Smooth muscle cell of trachea (primary cell): ENCODE measurements at places on chromosomes 2 and 18. TPM values are rescaled to one million over a fixed set of nuclear protein-coding genes. Genes with fewer than 3 reads are reported as not detected.

Gene SPDYA
- 1.2 and 2.3 TPM in 2 replicates for total RNA-seq

Gene CNRIP1
- total RNA-seq = 23.0 and 28.1 TPM in 2 replicates

Gene CCDC68
- total RNA-seq = 2.6 and 4.6 TPM in 2 replicates

Gene HOXD12
- total RNA-seq = not detected in 2 replicates

Gene TFCP2L1
- under 0.01 TPM in 1 of 2 replicates, not detected in the other for total RNA-seq

Gene TNP1
- not detected in 2 replicates for total RNA-seq

Gene CLEC4F
- not detected in 2 replicates for total RNA-seq

Gene ST8SIA3
- total RNA-seq = not detected in 2 replicates

Gene TUBA3E
- total RNA-seq = not detected in 2 replicates

Gene CNTNAP5
- not detected in 2 replicates for total RNA-seq

Gene SERPINB13
- total RNA-seq = not detected in 2 replicates

Gene RAB6C
- not detected in 2 replicates for total RNA-seq

Gene POMC
- 0.66 and 3.8 TPM in 2 replicates for total RNA-seq

Gene FAM161A
- total RNA-seq = 1.3 and 2.8 TPM in 2 replicates

Gene RNU2-63P
- total RNA-seq = not detected in 2 replicates

Gene CYP26B1
- total RNA-seq = under 0.01 and 0.50 TPM in 2 replicates

Gene NCKAP5
- total RNA-seq = 1.8 and 3.5 TPM in 2 replicates

Gene NRP2
- 12.2 and 18.5 TPM in 2 replicates for total RNA-seq

Gene UGT1A8
- not detected in 2 replicates for total RNA-seq

Gene CHRND
- not detected in 2 replicates for total RNA-seq

Gene C2orf15
- total RNA-seq = not detected in 2 replicates

Gene DCDC2C
- not detected in 2 replicates for total RNA-seq

Gene APLF
- 3.8 and 5.8 TPM in 2 replicates for total RNA-seq

Gene NYAP2
- total RNA-seq = not detected in 2 replicates

Gene NEU2
- total RNA-seq = not detected in 2 replicates

Gene SH3RF3
- 4.7 and 8.4 TPM in 2 replicates for total RNA-seq

Gene AGXT
- total RNA-seq = not detected in 2 replicates

Gene VIT
- total RNA-seq = 1.2 and 2.3 TPM in 2 replicates
